Mesenteric fat pad (tissue), 1 donor: ENCODE measurements at places on chromosomes 5 and 9.
A peak's percentile ranks its signal among the peaks of the same experiment; 100 is the strongest.

DNA sequence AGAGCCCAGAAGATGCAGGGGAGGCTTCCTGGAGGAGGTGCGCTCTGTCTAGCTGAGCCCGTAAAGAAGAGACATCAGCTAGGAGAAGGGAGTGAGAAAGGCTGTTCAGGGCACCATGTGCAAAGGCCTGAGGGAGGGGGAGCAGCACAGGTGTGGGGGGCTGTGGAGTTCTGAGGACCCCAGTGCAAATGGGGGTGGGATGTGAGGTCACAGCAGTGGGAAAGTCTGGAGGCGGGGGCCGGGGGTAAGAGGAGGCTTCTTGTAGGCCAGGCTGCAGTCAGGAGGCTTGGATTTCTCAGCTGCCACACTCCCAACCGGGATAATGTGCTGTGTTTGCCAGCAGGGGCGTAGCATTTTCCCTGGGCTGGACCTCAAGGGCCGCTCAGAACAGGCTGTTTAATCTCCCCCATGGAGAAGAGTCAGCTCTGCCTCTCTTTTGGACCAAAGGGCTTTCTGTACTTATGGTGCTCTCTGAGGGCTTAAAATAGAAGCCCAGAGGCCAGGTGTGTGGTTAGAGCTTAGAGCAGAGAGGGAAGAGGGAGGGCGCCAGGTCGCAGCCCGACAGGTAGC is 5.7 kb downstream of the NEURL1B start:
- no peak for DNase-seq

GRCh38 chr9:4714266-4715016 is 26.6 kb downstream of the AK3 start:
- no peak for DNase-seq

GRCh38 chr5:169006842-169007790 is 293.8 kb downstream of the SLIT3 start:
- DNase-seq: no peak

DNA sequence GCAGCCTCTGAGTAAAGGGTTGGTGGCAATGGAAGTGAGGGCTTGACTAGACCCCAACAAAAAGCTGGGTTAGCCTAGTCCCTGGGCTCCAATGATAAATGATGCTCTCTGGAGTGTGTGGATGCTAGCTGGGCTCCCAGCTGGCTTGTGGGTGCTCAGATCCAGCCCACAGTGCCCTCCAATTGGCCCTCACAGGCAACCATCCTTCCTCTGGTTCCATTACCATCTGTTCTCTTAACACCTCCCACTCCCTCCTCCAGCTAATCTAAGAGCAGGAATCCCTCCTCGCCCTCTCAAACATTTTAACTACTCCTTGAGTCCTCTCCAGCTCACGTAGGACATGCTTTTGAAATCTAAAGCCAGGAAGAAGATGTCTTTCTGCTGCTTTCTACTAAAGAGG is 25.2 kb upstream of the FRMD3 start:
- no peak for DNase-seq

- DNase-seq: no peak
Observed at GRCh38 chr5:178126556-178126955, 4.3 kb upstream of the RMND5B start.

- DNase-seq: no peak
Observed at GRCh38 chr9:77451507-77451906, 196.6 kb downstream of the GNA14 start.

GRCh38 chr5:143752165-143752850 is 59.7 kb upstream of the HMHB1 start:
- DNase-seq: no peak

DNA sequence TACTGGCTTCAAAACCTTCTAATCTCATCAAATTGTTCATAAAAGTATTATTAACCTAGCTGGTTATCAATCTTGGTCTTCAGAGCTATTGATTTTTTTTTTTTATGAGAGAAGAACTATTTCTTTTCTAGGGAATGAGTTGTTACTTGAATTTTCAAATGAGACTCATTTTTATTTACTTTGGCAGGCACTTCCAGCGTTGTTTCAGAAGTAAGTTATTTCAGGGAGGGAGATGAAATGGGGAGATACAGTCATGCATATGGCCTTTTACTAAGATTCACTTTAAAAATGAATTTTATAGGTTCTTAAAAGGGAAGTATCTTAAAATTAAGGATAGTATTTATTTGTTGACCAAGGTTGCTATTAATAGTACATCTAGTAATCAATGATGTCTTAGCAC is 129.6 kb downstream of the IZUMO3 start:
- no peak for DNase-seq

DNA sequence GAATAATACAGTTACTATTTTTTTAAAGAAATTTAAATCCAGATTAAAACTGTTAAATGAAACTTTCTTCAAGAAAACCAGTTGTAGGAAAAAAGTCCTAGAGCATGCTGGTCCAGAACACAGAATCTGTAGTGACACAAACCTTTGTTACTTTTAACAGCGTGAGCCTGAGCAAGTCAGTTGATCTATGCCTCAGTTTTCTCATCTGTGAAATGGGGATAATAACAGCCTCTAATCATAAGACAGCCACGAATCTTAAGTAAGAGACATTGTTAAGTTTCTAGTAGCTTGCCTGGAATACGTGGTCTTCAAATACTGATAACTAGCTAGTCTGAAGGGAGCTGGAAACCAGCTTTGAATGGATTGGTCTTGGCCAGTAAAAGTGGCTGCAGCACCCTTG is 158.6 kb downstream of the ADAMTS12 start:
- DNase-seq: no peak

- DNase-seq: no peak
Observed at GRCh38 chr9:117687532-117687931, 16.7 kb upstream of the TLR4 start.

- DNase-seq: peak; percentile 81
Observed at GRCh38 chr9:92729735-92730155, 34.9 kb downstream of the BICD2 start.

DNA sequence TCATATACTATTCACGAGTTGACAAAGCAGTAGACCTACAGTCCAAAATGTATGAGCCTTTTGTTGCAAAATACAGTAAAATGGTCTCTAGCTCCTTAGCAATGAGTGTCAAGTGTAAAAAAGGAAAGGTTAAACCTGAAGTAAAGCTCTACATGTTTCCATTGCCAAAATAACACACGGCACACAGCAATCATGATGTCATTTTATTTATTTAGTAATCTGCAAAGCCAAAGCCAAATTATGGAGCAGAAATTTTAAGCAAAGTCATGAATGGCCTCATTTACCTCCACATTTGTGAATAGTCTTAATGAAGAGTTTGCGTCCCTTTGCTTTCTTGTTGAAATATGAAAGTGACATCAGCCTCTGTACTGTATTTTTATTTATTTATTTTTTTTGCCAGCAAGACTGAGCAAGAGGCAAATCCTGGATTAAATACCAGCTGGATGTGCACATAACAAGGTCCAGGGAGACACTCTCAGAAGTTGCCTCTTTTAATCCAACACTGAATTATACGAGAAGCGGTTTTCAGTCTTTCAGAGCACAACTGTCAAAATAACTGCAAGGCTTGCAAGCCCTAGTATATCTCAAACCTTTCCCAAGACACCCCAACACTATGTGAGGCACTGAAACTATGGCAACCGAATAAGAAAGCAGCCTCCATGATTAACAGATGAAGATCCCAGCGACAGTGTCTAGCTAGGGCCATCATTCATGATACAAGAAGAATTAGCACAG is 9.7 kb downstream of the SEMA6A start:
- no peak for DNase-seq

GRCh38 chr9:15505921-15506320 is 4.8 kb downstream of the PSIP1 start:
- DNase-seq: no peak

GRCh38 chr9:124361128-124361527 is 54.1 kb downstream of the PSMB7 start:
- no peak for DNase-seq

DNA sequence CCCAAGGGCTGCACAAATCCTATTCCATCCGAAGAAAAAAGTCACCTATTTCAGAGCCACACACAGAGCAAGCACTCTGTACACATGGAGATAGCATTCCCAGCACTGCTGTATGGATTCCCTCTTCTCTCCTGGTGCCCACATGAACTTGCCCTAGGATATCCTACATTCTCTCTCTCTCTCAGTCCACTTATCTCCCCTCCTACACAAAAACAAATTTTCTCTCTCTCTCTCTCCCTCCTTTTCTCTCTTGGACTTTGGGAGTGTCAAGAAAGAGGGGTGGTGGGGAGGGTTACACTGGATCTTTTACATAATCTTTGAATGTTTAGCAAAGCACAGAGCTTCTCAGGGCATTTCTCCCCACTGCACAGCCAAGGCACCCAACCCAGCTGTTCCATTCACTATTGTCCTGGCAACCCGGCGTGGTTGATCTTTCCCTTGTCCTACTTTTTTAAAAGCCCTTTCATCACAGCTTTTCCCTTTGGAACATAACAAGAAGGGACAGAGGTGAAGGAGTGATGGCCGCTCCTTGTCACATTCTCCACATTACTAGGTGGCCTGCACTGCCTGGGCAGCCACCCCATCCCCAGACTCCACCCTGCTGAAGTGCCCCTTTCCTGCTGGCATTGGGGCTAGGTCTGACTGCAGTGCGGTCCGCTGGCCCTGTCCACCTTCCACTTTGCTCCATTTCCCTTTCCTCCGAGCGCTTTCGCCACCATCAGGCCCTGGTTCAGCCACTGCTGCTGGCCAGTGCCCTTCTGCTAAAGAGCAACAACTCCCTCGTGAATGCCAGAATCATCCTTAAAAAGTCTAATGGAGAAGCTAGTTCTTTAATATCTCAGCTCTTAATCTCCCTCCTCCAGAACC is 22.2 kb upstream of the SLC1A3 start:
- no peak for DNase-seq

DNA sequence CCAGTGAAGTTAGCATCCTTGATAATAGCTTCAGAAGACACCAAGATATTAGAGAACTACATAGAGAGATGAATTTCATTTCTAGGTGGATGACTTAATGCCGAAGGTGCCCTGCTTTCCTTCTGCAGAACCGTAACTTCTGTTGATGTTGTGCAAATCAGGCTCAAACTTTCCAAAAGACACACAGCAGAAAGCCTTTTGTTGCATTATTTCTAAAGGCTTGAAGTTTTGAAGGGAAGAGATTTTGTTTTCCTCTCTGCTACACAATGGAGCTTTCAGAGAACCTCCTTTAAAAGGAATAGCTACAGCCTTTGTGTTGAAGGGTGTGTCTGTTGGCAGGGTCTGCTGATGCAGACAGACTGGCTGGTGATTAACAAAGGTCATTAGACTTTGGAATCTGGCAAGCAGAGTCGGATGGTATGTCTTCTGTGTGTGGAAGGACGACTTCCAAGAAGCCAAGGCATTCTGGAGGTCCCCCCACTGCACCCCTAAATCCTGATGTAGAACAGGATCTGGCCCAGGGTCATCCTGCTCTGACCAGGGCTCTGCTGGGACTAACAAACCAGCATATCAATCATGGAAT is 57.8 kb downstream of the ZNF462 start:
- DNase-seq: no peak

DNA sequence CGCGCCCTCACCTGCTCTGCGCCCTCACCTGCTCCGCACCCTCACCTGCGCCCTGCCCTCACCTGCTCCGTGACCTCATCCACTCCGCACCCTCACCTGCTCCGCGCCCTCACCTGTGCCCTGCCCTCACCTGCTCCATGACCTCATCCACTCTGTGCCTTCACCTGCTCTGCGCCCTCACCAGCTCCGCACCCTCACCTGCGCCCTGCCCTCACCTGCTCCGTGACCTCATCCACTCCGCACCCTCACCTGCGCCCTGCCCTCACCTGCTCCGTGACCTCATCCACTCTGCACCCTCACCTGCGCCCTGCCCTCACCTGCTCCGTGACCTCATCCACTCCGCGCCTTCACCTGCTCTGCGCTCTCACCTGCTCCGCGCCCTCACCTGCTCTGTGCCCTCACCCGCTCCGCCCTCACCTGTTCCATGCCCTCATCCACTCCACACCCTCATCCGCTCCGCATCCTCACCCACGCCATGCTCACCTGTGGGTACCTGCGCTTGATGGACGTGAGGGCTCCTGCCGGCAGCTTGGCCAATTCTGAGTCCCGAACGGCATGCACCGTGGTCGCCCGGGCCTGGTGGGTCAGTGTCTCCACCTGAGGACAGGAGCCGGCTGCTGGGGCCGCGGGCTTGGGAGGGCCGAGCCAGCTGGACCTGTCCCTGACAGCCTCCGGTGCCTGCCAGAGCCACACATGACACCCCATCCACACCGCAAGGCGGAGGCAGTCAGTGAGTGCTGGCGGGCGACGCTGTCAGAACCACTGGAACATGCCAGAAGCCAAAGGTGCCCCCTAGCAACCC is 35.6 kb upstream of the NSMF start:
- no peak for DNase-seq

DNA sequence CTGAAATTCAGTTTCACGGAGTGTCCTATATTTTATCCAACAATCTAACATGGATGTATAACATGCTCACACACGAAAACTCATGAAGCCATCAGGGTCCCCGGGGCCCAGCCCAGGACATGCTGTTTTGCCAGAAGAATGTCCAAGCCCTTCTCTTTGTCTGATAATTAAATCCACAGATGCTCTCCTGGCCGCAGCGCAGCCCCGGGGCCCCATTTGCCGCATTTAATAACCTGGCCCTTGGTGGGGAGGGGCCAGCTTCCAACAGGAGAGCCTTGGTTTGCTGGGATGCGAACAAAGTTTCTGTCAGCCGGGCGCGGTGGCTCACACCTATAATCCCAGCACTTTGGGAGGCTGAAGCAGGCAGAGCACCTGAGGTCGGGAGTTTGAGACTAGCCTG is 30.0 kb downstream of the PLPP7 start:
- DNase-seq: no peak

DNA sequence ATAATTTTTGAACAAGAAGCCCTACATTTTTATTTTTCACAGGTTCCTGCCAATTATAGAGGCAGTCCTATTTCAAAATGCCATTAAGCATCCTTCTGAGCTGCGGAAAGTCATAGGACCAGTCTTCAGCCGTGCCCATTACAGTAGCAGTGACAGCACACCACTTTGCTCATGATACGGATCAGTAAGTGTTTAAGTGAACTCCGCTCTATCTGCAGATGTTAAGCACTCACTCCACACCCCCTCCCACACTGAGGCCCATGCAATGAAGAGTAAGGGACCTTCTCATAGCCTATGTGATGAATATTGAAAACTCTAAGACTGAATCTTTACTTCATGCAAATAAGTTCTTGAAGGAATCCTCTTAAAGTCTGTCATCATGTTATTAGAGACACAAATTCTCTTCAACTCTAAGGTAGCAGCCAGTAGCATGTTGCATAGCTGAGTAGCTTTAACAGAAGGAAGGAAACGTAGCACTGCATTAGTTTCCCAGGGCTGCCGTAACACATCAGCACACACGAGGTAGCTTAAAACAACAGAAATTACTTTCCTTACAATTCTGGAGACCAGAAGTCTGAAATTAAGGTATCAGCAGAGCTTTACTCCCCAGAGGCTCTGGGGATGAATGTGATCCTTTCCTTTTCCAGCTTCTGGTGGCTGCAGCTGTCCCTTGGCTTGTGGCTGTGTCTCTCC is 20.3 kb upstream of the TAF11L2 start:
- DNase-seq: no peak

DNA sequence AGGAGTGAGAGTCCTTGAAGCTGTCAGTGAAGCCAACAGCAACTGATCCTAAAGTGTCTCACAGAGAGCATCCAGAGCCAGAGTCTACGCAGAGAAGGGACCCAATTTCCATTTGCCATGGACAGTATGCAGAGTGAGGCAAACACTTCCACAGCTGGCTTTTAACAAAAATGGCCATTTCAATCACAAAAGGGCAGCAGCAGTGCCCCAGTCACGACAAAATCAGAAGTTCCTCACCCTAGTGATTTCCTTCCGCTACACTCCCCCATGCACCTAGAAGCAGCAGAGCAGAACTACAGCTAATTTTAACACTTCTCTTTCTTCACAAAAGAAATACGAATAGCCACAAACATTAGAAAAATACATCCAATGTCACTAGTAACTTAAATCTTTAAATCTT is 27.9 kb downstream of the FBXW11 start:
- no peak for DNase-seq

GRCh38 chr5:12743582-12743981 is 839.3 kb upstream of the CTNND2 start:
- no peak for DNase-seq
